ENCODE measurements at places on chromosomes 5 and 9.
A peak's percentile ranks its signal among the peaks of the same experiment; 100 is the strongest.

GRCh38 chr9:83061990-83062650, 822 bp downstream of the RASEF start:
- DNase-seq, result no peak

GRCh38 chr9:95032580-95033341, 284.7 kb downstream of the FANCC start:
- DNase-seq, result no peak

- no peak for DNase-seq
Observed at GRCh38 chr9:5628183-5628529, 751 bp upstream of the RIC1 start.

GRCh38 chr5:129836321-129836720, 67.9 kb upstream of the CHSY3 start:
- no peak for DNase-seq

DNA sequence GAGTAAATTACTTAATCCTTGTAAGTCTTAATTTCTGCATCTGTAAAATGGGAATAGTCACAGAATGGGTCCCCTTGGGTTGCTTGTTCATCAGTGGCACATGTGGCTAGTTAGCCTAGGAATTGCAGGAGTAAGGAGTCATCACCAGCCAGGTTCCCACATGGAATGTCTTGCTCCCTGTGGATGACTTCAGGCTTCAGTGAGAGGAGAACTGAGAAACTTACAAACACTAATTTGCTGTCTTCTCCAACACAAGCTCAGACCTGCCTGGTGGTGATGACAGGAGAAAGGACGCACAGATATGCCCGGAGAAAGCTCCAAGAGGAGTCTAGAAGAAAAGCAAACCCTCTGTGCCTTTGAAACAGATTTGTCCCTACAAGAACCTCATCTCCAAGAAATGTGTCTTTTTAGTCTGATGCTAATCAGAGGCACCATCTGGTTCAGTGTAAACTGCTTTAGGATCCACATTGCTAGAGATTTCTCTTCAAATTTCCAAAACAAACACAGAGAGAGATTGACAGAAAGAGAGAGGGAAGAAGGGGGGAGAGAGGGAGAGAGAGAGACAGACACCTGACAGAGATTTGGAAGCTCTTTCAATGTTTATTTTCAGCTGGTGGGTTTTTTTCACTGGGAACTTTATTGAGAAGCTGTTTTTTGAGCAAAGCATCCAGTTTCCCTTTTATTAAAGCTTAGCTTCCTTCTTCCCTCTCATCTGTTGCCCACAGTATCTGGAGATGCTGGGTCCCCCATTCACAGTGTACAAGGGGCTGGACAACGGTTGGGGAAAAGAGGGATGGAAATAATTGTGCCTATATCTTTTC, 128.3 kb downstream of the DOCK2 start:
- DNase-seq, result peak; percentile 11

- DNase-seq, result peak; percentile 62
Observed at GRCh38 chr5:138503487-138504270, 38.4 kb downstream of the EGR1 start.

GRCh38 chr9:136391737-136392537, 8.0 kb downstream of the SNAPC4 start:
- DNase-seq, result no peak

GRCh38 chr5:39513236-39513635, 88.5 kb upstream of the DAB2 start:
- DNase-seq, result peak; percentile 27

GRCh38 chr9:130290291-130291181, 25.0 kb downstream of the HMCN2 start:
- no peak for DNase-seq

- no peak for DNase-seq
Observed at GRCh38 chr5:545641-546375, 21.6 kb upstream of the SLC9A3 start.

DNA sequence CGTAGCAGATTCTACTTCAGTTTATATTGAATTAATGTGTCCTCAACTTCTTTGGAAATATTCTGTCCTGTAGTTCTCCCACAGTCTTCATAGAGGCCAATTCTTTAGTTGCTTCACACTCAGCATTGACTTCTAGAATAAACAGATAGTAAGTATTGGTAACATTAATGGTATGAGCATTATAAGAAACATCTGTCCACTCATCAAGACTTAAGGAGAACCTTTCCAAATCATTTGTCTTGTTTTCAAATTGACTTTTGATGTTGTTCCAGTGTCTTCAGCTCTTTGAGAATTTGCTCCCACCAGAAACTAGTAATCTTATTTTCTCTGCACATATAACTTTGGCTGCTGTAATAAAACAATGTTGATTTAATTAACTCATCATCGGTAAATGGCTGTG, 18.3 kb downstream of the RANBP17 start:
- DNase-seq, result no peak

GRCh38 chr9:91208419-91208745, 153.3 kb downstream of the AUH start:
- no peak for DNase-seq

DNA sequence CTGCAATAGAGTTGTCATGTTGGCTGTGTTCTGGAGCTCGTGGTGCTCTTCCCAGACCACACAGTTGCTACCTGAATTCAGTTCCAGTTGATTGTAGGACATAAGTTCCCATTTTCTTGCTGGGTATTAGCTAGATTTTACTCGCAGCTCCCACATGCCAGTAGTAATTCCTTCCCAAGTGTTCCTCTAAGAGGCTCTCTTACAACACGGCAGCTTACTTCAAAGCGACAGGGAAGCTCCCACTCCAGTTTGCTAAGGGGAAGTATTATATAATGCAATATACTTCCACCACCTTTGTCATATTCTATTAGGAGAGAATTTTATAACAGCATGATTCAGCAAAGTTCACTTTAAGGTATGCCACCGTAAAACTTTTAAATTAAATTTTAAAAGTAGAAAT, 623.0 kb downstream of the SLCO4C1 start:
- no peak for DNase-seq

- DNase-seq, result peak; percentile 86
Observed at GRCh38 chr9:3732077-3733038, 206.6 kb upstream of the RFX3 start.

GRCh38 chr5:170273968-170274710, 23.4 kb downstream of the LCP2 start:
- no peak for DNase-seq

- DNase-seq, result no peak
Observed at GRCh38 chr5:93305984-93306383, 275.0 kb downstream of the NR2F1-AS1 start.

DNA sequence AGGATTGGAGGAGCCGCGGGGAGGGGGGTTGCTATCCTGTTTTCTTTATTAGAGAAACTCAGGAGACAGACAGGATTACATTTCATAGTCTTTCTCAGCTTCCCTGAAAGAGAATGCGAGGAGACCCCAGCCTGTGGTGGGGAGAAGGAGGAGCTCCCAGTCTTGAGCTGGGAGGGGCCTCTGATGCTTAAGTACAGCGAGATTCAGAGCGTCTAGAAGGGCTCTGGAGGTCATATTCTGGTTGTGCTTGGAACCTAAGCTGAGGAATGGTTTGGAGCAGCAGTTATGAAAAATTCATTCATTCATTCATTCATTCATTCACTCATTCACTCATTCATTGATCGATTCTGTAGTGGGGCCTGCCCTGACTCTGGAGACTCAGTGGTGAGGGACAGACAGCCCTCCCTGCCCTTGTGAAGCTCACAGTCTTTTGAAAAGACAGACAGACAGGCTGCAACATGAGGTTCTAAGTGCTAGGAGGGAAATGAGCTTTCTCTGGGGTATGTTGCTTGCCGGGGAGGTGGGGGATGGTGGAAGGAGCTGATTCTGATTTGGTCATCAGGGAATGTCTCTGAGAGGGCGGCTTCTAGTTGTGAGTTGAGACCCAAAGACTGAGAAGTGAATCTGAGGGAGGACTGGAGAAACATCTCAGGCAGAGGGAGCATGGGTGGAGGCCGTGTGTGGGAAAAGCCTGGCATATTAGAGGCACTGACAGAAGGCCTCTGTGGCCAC, 2.5 kb upstream of the SPRY4 start:
- peak; percentile 79 for DNase-seq

DNA sequence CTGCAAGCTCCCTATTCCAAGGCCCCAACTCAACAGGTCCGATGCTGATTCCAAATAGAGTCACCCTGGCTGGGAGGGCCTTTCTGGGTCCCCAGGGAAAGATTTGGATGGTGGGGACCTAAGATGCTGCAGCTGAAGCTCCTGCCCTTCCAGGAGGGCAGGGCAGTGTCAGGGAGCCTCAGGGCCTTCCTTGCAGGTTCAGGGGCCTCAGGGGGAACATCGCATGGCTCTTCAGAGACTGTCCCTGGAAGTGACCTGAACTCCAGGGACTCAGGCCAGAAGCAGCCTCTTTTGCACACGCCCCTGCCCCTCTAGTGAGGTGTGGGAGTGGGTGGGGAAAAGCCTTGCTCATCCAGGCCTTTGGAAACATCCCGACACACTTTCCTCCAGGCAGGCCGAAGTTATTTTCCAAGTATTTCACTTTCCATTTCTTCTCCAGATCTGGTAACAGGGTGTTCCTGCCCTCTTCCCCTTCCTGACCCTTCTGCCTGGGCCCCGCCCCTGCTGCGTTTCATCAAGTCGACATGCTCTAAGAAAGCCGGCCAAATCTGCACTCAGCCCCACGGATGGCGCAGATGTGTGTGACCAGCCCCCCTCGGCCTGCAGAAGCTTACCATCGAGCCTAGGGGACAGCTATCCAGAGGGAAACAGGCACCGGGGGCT, 159.5 kb downstream of the FGF18 start:
- no peak for DNase-seq

GRCh38 chr5:64876203-64876602, 107.5 kb downstream of the CWC27 start:
- peak; percentile 24 for DNase-seq

- no peak for DNase-seq
Observed at GRCh38 chr5:150146862-150147601, 8.6 kb downstream of the PDGFRB start.

DNA sequence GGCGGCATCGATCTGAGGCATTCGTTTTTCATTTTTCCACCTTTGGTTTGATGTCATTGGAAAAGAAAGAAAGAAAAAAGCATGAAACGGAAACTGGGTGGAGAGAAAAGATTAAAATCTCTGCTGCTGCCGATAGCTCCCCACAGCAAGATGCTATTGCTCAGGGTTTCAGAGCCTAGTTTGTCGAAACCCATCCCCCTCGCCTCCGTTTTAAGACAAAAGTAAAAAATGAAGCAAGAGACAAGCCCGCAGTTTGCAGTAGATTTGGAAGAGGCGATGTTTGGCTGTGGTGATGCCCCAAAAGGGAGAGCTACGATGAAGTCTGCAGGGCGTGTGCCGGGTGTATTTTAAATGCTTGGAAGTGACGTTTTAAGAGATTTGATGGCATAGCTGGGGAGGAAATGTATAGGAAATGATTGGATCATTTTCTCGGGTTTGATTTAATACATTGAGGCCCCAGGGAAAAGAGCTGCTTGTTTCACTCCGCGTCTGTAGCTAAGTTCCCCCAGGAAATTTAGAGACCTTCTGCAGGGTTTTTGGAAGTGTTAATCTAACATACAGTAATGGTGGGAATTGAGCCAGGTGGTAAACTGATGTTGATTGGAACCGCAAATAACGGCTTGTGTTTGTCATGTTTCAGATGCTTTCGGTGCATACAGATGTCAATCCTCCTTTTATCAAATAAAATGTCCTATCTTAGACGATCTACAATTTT, 909 bp downstream of the NDFIP1 start:
- peak; percentile 35 for DNase-seq

DNA sequence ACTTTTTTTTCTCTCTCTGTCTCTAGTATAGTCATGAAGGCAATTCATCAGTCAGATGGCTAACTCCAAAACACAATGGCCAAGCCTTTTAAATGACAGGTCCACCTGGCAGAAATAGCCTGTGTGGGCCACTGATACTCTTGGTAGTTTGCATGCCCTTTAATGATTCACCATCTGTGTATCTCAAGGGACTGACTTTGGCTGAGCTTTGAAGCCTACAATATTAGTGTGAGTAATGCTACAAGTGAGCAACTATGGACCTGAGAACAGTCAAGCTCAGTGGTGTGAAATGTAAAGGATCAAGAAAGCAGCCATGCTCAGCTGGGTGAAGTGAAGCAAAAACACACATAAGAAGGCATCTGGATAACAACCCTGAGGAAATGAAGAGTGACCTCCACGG, 506.9 kb downstream of the TLE1 start:
- peak; percentile 59 for DNase-seq

- peak; percentile 80 for DNase-seq
Observed at GRCh38 chr5:113205323-113205722, 228.7 kb downstream of the DCP2 start.

GRCh38 chr9:89600831-89601230, 4.0 kb upstream of the GADD45G start:
- DNase-seq, result no peak

DNA sequence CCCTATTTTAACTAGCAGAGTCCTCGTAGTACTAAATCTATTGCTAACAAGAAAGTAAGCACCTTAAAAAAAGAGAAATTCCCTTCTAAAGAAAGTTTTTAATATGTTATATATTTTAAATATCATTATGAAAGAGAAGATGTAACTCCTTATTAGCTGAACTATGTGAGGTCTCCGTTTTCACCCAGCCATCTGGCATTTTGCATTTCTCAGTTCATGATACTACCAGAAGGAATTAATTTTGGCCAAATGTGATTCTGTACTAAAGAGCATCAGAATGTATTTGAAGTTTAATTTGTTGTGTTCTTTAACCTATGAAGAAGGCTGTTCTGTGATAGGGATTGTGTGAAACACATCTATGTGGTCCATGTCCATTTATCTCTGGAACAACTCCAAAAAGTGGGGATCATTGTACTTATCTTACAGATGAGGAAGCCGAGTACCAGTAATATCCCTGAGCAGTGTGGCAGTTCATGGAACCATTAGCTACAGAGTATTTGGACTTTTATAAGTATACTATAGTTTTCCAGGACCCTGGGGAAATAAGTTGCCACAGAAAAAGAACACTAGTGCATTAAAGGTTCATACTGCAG, 29.8 kb downstream of the TNFAIP8 start:
- no peak for DNase-seq

DNA sequence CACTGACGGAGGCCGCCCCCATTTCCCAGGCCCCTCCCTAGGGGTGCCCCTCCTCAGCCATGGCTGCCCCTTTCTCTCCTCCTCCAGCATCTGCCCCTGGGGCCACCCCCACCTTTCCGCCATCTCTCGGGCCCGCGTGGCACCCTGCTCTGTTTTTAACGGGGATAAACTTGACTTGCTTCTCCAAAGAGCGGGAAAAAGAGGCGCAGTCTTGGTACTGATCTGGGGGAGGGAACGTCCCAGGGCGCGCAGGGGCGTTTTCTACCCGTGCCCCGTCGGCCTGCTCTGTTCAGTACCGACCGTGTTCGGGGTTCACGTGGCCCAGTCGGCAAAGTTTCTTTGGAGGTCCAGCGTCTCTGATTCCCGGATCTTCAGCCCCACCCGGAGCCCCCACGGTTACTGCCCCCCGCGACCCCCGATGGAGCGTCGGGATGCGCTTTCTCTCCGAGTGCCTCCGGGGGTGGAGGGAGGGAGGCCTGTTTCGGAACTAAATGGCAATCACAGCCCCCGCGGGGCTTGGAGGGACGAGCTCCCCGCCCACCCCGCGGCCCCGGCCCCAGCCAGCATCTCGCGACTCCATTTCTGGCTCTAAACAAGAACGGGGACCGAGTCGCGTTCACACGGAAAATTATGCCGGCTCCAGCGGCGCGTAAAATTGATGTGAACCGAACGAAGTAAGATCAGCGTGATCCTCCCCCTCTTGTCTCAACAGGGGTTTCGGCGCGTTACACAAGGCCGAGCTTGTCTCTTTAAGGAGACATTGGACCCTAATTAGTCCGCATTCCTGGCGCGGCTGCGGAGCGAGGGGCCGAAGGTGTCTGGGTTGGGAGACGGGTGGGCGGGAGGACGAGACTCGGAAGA, 1.1 kb upstream of the TLE4 start:
- peak; percentile 35 for DNase-seq

GRCh38 chr5:34517249-34517648, 138.9 kb upstream of the RAI14 start:
- no peak for DNase-seq

- DNase-seq, result no peak
Observed at GRCh38 chr5:133790898-133791297, 177.5 kb downstream of the C5orf15 start.

All from amniotic epithelial cell (primary cell).